ENCODE measurements at places on chromosomes 7 and 10.

GRCh38 chr7:4277936-4278335 is 404.2 kb upstream of the FOXK1 start:
- no peak for DNase-seq

DNA sequence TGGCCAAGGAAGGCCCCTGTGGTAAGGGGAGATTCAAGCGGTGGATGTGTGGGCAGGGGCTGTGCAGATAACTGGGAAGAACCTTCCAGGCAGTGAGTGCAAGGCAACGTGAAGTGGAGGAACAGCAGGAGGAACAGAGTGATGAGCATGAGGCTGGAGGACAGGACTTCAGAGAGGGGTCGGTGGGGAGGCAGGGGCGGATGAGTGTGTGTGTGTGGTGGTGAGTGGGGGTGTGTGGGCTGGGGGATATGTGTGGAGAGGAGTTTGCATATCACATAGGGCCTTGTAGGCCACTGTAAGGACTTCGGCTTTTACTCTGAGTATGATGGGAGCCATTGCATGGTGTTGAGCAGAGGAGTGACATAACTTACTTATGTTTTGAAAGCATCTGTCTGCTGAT is 73.8 kb downstream of the SYPL1 start:
- no peak for DNase-seq

DNA sequence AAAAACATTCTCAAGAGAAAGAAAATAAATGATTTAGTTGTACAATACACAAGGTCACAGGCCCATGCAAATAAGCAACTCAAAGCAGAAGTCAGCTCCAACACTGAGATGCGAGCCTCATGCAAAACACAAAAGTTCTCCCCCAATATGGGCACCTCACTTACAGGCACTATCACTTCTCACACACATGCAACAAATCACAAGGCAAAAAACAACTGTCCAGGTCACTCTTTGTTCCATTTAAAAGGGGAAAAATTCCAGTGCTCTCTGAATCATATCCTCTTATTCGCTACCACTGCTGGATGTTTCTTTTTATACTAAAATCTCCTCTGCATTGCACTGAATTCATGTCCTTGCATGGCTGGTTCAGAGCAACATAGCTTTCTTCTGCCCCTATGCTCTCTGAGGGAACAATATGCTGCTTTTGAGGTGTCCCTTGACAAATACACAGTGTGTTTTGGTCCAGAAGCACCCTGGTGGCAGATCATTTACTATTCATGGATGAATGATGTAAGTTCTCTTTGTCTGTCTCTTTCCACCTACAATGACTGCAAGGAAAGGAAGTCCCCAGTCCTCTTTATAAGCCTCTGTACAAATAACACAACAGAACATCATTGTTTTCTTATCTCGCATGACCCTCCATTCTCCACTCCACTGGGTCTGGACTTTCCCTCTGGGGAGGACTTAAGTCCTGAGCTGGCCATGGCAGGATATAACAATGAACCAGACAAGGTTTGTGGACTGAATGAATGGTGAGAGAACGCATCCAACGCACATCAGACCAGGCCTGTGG is 85.4 kb upstream of the GSDME start:
- no peak for DNase-seq

DNA sequence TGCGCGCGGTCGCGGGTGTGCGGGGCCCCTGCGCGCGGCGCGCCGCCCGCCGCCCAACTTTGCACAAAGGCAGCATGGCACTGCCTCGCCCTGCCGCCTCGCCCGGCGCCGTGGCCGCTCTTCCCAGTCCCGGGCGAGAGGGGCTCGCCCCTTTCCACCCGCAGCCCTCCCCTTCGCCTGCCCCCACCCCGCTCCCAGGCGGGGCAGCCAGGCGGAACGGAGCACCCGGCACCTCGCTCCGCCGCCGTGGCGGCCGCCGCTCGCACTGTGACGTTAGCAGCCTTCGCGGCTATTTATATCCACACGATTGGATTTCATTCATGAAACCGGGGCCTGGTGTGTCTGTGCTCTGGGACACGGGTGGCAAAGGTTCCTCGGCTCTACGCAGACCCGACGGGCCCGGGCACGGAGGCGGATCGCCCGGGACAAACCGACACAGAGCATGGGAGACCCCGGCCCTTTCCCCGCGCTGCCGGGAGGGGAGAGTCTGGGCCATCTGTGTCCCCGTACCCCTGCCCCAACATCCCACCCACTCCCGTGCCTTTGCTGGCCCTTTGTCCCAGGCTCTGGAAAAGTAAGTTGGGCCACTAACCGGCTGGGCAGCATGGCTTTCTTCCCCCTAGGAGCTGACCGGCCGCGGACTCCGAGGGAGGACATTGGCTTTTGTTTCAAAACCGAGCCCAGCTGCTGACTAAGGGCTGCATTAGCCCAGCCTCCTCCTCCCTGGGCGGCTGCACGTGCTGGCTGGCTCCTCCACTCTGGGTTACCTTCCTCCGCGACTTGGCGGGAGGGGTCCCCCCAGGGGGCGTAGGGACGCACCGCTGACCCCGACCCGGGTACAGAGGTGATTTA is at the start of gene RHOBTB1:
Gene RHOBTB1, minus strand, starts transcription at position 128 of the 852 bp plus-strand sequence. CDS start 32,643 bp downstream, outside the sequence.
- DNase-seq: peak; percentile 88

GRCh38 chr7:142499635-142500034 is 241.8 kb upstream of the PRSS58 start:
- DNase-seq: no peak

DNA sequence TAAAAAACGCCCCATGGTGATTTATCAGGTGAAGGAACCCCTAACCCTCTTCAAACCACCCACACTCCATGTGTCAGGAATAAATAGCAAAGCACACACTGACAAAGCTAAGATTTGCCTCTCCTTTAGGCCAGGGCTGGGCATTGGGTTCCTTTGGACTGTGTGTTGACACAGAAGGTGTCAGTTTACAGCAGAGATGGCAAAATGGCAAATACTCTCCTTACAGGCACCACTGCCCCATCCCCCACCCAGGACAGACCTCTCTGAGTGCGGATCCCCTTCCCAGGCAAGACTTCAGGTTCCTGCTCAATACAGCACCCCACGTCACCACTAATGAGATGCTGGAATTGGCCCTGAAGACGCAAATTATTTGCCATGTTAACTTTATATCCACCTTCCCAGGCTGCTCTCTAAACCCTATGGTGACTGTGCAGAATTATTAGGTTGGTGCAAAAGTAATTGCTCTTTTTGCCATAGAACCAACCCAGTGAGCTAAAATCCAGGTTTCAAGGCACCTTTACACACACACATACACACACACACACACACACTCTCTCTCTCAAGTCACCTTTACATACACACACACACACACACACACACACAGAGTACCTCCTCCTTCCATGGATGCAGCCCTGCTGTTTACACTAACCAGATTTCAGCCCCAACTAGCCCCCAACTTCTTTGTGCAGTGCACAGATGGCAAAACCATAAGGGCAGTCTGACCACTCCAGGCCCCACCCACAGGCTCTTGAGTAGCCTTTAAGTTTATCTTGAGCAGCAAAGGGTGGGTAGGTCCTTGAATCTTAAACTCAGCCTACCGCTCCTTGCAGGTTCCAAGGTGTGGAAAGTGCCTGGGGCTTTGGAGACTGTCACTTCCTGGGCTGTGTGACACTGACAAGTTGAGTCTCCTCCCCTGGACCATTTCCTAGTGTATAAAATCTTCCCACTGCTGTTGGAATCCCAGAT is 4.0 kb upstream of the ZCCHC24 start:
- DNase-seq: no peak

- no peak for DNase-seq
Observed at GRCh38 chr7:127114742-127115265, 137.9 kb downstream of the GRM8 start.

DNA sequence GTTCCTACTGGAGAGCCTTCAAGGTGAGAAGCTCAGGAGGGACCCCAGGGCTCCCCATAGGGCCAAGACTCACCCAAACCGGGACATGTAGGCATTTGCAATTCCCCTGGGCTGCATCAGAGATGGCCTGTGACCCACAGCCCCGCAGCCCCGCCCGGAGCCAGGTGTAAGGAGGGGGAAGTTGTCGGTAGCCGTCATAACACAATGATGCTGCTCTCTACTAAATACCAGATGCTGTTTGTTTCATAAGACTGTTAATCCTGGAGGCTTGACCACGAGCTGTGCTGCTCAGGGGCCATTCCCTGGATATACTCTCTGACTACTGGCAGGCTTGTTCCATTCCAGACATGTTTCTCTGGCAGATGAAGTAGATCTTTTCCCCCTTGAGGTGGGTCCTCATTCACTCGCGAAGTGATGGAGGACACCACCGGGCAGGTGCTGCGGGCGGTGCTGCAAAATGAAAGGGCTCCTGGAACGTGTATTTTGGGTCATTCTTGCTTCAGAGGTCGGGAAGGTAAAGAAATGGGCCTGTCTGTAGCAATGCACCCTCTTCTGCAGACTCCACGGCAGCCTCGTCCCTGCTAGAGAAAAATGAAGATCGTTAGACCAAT is 61.1 kb downstream of the MKI67 start:
- DNase-seq: no peak

- no peak for DNase-seq
Observed at GRCh38 chr10:102400076-102400475, 4.6 kb downstream of the NFKB2 start.

DNA sequence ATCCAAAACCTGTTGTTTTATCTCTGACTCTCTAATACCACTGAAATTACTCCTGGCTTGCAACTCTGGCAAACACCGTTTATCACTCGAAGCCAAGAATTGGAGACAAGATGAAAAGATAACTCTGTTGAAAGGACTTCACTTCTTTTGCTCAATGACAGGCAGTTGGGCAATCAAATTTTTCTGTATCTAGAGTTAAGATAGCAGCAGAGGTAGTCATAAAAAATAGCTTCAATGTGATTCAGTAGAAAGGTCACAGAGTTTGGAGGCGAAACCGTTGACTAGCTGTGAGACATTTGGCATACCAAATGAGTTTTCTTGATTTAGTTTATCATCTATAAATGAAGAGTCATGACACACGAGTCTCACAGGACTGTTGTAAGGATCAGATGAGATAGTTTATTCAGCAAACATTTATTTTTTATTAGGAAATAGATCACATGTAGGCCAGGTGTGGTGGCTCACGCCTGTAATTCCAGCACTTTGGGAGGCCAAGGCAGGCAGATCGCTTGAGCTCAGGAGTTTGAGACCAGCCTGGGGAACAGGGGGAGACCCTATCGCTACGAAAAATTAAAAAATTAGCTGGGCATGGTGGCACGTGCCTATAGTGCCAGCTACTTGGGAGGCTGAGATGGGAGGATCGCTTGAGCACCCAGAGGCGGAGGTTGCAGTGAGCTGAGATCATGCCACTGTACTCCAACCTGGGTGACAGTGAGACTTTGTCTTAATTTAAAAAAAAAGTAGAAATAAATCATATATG is 23.6 kb downstream of the AKR1B1 start:
- no peak for DNase-seq

Data from fibroblast of skin of scalp (primary cell).